Ecto neural progenitor cell (in vitro differentiated cells): ENCODE measurements at places on chromosomes 12 and 14.
A peak's percentile ranks its signal among the peaks of the same experiment; 100 is the strongest.

DNA sequence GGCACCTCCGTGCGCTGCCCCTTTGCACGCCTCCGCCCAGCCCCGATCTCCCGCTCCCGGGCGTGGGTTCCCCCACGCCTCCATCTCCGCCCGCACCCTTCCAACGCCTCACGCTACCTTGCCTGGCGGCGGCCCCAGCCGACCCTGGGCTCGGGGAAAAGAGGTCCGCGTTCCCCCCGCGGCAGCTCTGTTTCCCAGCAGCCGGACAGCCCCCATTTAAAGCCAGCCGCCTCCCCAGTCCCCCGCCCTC, at the start of gene PRIMA1:
Gene PRIMA1, minus strand, starts transcription at position 193 of the 250 bp plus-strand sequence. CDS start 767 bp downstream, outside the sequence.
- peak; percentile 67 for DNase-seq

- no peak for DNase-seq
These were observed 5.2 kb upstream of the TEP1 start for GRCh38 chr14:20418501-20418909.

GRCh38 chr12:128474916-128475315, 207.9 kb downstream of the TMEM132C start:
- DNase-seq = no peak

- no peak for DNase-seq
These were observed 93.7 kb downstream of the DHRS2 start for GRCh38 chr14:23729720-23730387.

DNA sequence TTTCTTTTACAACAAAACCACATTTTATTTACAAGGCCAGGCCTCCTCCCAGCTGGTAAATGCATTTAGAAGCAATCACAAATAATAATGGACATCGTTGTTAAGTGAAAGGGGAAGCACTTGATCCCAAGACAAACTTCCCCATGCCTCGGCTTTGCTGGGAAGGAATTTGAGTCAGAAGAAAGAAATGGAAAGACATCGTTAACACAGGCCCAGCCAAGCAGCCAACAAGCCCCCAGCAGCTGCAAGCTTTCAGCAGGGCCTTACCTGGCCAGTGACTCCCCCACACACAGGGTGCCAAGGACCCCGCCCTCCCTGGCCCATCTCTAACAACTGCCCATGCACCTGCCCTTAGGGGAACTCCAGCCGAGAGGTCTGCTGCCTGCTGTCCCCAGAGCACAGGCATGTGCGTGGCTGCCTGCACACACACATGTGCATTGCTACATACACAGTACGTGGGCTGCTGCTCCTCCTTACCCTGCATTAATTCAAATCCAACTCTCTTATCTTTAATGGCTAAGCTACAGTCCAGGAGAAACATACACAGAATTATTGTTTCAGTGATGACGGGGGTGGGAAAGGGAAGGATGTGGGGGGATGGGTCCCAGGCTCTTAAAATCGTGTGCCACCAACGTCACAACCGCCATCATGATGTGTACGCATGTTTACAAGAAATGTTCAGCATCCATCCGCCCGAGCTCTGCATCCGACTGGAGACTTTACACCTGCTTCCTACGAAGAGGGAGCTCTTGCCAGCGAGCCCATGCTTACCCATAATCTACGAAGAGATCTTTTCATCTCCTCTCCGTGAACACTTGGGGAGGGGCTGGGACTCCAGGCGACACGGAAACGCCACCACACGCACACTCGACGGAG, 9.8 kb downstream of the BCL11B start:
- no peak for DNase-seq

DNA sequence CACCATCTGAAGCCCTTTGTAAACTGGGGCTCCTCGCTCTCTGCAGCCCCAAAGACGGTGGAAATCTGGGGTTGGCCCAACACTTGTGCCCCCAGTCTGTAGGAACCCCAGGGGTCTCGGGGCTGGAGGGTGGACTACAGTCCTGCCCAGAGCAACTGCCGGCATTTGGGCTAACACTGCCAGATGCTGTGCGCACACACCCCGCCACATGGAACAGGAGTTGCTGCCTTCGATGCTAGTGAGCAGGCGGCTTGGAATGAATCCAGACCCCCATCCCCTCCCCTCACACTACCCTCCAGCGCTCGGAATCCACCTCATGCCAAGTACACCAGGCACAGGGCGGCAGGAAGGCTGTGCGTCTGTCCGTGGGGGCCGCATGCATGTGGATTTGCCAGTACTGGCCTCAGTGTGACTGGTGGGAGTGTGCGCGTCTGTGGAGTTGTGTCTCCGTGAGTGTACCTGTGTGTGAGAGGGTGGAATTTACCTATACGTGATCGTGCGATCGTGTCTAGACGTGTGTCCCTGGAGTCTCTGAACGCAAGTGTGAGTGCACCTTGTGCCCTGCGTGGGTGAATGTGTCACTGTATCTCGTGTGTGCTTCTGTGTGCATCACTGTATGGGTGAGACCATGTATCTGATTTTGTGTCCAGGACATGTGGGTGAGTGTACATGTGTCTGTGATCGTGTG, 5.1 kb downstream of the LHX5 start:
- DNase-seq = peak; percentile 70

DNA sequence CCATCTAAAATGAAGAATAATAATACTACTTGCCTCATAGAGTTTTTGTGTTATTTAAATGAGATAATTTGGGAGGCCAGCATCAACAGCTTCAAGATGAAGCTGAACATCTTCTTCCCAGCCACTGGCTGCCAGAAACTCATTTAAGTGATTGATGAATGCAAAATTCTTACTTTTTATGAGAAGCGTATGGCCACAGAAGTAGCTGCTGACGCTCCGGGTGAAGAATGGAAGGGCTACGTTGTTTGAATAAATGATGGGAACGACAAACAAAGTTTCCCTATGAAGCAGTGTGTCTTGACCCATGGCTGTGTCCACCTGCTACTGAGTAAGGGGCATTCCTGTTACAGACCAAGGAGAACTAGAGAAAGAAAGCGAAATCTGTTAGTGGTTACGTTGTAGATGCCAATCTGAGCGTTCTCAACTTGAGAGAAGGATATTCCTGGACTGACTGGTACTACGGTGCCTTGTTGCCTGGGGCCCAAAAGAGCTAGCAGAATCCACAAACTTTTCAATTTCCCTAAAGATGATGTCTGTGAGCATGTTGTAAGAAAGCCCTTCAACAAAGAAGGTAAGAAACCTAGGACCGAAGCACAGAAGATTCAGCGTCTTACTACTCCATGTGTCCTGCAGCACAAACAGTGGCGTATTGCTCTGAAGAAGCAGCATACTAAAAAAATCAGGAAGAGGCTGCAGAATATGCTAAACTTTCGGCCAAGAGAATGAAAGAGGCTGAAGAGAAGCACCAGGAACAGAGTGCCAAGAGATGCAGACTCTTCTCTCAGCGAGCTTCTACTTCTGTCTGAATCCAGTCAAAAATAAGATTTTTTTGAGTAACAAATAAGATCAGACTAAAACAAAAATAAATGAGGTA, 100.0 kb upstream of the LRIG3 start:
- DNase-seq = no peak

GRCh38 chr12:65411171-65411570, 132.7 kb downstream of the MSRB3 start:
- DNase-seq = no peak

GRCh38 chr12:131123817-131124216, 170.1 kb downstream of the ADGRD1 start:
- no peak for DNase-seq

DNA sequence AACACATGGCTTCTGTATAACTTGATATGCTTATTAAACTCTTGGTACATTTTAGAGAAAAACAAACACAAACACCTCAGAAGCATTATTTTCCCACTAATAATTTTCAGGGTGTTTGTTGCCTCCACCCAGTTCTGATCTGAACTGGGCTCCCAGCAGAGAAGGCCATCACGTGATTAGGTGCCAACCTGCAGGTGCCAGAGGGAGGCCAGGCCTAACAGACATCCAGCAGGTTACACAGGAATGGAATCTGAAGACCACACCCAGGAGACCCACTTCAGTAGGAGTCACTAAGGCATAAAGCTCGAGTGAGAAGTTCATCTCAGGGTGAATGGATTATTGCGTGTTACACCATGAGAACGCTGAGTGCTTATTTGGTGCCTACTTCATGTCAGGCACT, 8.9 kb downstream of the SLC6A12 start:
- DNase-seq = no peak

GRCh38 chr14:49879646-49880204, 13.2 kb upstream of the ARF6 start:
- DNase-seq = peak; percentile 61

GRCh38 chr12:27521066-27521465, 2.9 kb upstream of the PPFIBP1 start:
- DNase-seq = no peak

GRCh38 chr14:52833891-52834290, 42.5 kb upstream of the GNPNAT1 start:
- DNase-seq = no peak

DNA sequence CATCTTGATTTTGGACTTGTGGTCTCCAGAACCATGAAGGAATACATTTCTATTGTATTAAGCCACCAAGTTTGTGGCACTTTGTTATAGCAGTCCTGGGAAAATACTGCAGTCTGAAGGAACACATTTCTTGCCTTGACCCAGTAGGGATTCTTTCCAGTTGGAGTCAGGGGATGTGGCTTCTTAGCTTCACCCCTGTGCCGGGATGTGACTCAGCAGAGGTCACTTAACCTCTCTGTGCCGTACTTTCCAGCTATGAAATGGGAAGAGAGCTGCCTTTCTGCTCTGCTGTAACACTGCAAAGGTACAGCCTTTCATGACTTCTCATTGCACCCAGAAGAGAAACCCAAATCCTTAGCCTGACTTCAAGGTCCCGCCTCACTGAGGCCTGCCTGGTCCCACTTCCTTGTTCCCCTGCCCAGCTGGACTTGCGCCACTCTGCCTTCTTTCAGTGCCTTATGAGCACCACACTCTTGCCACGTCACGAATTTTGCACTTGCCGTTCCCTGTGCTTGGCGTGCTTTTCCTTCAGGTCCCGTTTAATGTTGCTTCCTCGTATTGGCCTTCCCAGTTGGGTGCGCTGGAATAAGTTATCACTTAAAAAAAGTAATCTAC, 24.2 kb downstream of the CHST11 start:
- DNase-seq = no peak

- DNase-seq = no peak
These were observed 59.7 kb downstream of the SSH1 start for GRCh38 chr12:108797677-108798076.

- no peak for DNase-seq
These were observed 126.8 kb upstream of the CPM start for GRCh38 chr12:69059465-69060457.

DNA sequence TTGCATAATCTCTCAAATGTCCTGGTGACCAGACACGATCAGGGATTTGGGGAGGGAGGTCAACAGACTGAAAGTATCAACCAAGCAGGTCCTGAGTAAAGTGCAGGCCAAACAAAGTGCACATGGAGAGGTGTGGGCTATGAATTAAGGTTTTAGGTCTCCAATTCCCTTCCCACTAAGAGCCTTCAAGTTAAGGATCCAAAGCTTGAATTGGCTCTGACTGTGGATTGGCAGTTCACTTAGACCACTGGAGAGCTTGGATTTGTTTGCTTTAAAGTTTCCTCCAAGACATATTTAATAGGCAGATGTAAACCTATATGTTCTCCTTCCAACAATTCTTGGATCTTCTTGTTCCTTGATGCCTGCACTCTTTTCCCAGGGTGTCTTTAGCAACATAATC, 129.6 kb upstream of the IGF1 start:
- DNase-seq = no peak

GRCh38 chr12:4813741-4814140, 93.5 kb downstream of the GALNT8 start:
- DNase-seq = no peak

- no peak for DNase-seq
These were observed 9.5 kb downstream of the FANCM start for GRCh38 chr14:45145214-45145613.

DNA sequence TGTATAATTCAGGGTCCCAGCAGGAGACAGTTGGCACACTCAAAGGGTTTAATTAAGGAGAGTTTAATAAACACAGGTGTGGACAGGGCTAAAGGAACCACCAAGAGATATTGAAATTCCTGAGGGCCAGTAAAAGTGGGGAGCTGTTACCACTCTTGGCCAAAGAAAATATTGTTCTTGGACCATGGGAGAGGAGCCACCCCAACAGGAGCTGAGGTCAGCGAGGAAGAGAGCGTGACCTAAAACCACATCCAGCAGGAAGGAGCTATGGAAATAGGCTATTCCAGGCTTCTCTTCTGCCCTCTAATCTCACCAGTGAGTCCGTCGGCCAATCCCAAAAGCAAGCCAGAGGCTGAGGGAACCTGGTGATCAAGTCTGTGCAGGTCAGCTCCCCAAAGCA, 390.8 kb downstream of the MED13L start:
- DNase-seq = no peak

DNA sequence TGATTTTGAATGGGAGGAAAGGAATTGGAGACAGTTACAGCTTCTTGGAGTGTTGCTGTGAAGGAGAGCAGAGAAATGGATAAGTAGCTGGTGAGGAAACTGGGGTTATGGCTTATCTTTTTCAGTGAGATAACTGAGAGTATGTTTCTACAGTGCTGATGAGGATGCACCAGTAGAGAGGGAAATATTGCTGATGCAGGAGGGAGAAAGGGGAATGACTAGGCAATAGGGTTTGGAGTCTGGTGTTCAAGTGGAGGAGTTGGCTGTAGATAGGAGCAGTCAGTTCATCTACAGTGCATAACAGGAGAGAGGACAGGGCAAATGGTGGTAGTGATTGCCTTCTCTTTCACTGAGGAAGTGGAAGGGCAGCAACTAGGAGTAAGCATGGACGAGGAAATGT, 33.0 kb downstream of the SPATS2 start:
- no peak for DNase-seq

- no peak for DNase-seq
These were observed 20.2 kb downstream of the ZFHX2 start for GRCh38 chr14:23531391-23531790.

- DNase-seq = no peak
These were observed 193.3 kb upstream of the SYT1 start for GRCh38 chr12:78671295-78671694.

- DNase-seq = no peak
These were observed 58.6 kb upstream of the RASSF3 start for GRCh38 chr12:64551676-64552075.

- DNase-seq = no peak
These were observed 111.9 kb downstream of the FOXN3 start for GRCh38 chr14:89304972-89305703.

- DNase-seq = no peak
These were observed 2.9 kb upstream of the CMAS start for GRCh38 chr12:22042976-22043669.
